ENCODE measurements at places on chromosomes 13 and 19.

DNA sequence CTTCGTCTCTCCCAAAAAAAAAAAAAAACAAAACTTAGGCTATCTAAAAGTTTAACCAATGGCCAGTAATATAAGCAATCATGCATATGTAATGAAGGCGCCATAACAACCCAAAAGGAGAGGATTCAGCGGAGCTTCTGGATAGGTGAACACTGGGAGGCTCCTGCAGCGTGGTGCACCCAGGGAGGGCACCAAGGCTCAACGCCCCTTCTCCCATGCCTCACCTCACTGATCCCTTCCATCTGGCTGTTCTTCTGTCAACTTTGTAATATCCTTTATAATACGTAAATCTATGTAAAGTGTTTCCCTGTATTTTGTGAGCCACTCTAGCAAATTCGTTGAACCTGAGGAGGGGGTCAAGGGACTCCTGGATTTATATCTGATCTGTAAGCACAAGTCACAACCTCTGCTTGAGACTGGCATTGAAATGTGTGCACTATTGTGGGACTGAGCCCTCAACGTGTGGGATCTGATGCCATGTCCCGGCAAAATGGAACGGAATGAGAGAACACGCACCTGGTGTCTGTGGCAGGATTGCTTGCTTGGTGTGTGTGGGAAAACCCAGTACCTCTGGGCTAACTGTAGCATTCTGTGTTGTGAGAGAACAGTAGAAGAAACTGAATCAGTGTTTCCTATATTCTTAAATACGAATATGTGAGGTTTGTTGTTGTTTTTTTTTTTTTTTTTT lies 521 bp upstream of the ZNF665 start:
- DNase-seq = no peak

- no peak for DNase-seq
These were observed 212.0 kb downstream of the PCDH17 start for GRCh38 chr13:57843521-57843920.

DNA sequence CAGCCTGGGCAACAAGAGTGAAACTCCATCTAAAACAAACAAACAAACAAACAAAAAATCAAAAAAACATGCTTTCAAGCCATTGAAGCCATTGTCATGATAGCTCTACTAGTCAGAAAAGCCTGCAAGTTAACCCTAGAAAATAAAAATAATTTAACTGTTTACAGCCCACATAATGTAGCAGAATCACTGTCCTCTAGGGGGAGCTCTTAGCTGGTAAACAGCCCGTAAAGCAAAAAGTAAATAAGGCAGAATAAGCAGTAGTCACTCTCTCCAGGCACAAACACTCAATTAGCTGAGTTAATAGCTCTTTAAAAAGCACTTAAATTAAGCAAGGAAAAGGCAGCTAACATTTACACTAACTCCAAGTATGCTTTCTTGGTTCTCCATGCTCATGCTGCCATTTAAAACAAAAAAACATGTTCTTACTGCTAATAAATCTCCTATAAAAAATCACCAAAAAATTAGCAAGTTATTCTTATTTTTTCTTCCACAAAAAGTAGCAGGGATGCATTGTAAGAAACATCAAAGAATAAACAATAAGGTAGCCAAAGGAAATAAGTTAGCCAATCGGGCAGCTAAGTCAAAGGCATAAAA lies 11.3 kb downstream of the LILRB4 start:
- no peak for DNase-seq

DNA sequence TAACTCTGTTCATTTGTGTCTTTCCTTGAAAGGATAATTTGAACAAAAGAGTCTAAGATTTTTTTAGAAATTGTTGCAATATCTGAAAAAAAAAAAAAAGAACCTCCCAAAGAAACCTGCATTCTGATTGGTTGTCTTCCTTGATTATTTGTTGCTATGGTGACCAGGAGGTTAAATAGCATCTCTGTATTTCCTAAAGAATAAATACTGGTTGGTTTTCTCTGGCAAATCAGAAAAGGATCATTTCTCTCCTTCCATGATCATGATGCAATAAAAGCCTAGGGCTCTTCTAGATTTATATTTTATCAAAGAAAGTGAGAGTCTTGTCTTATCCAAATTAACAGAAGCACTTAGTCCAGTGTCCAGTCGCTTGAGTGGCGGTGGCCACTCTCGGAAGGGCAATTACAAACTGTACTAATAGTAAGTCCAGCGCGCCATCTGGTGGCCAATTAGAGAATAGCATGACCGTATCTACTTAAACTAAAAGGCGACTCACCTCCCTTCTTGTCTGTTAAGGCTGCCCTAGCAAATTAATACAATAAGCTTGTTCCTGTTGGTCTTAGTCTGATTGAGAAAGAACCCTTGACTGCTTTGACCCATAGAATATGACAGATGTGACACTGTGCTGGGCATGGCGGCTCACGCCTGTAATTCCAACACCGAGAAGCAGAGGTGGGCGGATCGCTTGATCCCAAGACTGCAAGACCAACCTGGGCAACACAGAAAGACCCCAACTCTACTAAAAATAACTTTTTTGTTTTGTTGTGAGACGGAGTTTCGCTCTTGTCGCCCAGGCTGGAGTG lies 47.0 kb upstream of the PNMA8B start:
- DNase-seq = peak; percentile 65

GRCh38 chr13:99796175-99796819 lies 175.3 kb downstream of the ZIC5 start:
- no peak for DNase-seq

- DNase-seq = no peak
These were observed 3.2 kb downstream of the AXL start for GRCh38 chr19:41222240-41222639.

GRCh38 chr19:57192077-57192420 lies 749 bp downstream of the ZNF264 start:
- DNase-seq = no peak

DNA sequence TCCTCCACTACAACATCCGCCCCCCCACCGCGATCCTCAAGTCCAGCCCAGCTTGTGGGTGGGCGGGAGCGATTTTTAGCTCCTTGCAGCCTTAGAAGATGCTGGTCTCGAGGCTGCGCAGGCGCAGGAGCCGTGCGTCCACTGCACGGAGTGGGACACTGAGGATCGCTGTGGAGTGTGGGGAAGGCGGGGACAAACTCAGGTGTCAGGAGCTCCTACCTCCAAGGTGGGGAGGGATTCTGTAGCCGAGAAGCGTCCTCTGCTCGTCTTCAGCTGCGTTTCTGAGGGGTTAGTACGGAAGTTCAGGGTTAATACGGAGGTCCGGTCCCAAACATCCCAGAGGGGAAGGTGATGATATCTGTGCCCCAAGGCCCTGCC lies at the start of gene RTBDN:
TSS of gene RTBDN (minus strand) at position 14 of the 378 bp plus-strand sequence. CDS start 4,600 bp downstream, outside the sequence.
- DNase-seq = no peak

- no peak for DNase-seq
These were observed 182.8 kb downstream of the UGGT2 start for GRCh38 chr13:95870421-95870820.

GRCh38 chr19:29247051-29247450 lies 34.1 kb upstream of the UQCRFS1 start:
- DNase-seq = no peak

DNA sequence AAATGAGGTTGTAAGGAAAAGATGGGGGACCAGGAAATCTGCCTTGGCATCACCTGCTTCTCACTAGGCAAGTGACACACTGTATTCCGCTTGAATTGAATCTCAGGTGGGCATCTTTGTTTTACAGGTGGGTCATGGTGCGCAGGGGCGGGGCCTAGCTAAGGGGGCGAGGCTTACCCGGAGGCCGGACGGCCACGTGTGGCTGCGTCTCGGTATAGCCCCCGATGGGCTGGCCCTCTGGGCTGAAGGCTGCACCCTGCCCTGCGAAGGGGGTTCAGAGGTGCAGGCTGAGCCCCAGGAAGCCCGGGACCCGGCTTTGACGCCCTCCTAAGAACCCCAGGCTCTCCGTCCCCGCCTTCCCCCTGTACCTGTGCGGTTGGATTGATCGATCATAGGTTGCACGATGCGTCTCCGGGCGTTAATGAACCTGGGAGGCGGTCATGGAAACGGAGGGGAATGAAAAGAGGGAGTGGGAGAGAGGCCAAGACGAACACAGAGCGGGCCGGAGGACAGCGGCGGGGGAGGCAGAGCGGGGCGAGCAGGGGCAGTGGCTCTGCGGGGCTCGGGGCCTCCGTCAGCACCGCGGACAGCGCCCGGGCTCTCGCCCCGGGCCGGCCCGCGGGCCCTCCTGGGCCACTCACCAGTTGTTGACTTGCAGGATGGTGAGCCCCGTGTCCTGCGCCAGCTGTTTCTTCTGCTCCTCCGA lies 12.5 kb downstream of the MEIS3 start:
- no peak for DNase-seq

- DNase-seq = no peak
These were observed 4.5 kb downstream of the FGF9 start for GRCh38 chr13:21675095-21675991.

DNA sequence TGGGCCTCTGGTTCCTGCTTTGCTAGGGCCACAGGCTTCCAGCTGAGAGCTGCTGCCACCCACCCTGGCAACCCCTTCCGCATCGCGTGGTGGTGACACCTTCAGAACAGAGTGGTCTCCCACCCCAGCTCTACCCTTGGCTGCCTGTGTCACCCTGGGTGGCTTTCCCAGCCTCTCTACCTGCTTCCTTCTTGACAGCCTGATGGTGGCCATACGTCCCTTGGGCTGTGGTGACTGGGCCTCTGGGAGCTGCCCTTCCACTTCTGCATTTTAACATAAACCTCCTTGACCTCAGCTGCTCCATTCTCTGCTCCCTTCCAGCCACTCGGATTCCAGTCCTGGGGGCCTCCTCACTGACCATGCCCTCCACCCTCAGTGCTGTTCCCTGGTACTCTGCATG lies 17.0 kb downstream of the PAK4 start:
- DNase-seq = no peak

GRCh38 chr19:50745221-50745620 lies 22.1 kb downstream of the CLEC11A start:
- DNase-seq = no peak

Data from activated CD4-positive, alpha-beta T cell treated with anti-CD3 and anti-CD28 coated beads for 24 hours (primary cell).